ENCODE measurements at places on chromosomes 11 and 22.

DNA sequence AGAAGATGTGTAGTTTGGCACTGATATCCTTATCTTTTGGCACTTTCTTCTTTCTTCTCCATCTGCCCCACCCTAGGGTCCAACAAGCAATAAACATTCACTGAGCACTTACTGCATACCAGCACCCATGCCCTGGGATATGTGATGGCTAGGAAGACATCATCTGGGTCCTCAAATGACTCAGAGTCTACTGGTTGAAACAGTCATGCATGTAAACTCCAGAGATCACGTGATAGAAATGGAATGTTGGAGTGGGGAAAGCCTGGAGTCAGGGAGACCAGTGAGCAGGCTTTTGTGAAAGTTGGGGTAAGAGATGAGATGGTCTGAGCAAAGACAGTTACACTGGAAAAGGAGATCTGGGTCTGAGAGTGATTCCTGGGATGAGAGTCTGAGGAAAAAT, 724.9 kb upstream of the TENM4 start:
- DNase-seq: no peak

- DNase-seq: no peak
Measured at GRCh38 chr11:44880511-44880910, 70.2 kb downstream of the TP53I11 start.

DNA sequence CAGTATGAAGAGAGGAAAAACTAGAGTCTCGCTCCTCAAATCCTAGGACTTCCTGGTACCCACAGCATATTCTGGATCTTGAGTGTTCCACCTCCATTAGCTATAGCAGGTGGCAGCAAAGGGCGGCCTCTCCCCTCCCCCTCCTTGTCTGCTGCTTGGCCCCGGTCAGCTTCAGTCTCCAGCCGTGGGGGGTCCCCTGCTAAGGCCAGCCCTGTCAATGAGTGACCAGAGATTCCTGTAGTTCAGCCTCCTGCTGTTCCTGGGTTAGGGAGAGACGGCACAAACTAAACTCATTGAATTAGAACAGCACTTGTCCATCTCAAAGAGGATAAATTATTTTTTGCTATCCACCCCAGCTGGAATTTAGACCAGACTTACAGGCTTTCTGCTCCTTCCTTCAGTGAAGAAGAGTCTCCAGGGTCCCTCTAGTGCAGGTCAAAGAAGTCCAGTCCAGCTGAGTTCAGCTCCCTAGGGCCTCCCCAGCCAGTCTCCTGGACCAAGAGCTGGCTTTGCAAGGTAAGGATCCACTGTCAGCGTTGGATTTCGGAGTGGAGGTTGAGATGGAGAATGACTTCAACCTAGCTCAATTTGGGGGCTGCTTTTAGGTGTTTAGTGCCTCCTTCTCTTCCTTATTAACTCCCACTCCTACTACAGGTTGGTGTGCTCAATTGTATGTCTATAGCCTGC, 1.1 kb upstream of the PHLDB1 start:
- DNase-seq: no peak

- DNase-seq: no peak
Measured at GRCh38 chr11:31817621-31818424, 6.7 kb upstream of the PAX6 start.

DNA sequence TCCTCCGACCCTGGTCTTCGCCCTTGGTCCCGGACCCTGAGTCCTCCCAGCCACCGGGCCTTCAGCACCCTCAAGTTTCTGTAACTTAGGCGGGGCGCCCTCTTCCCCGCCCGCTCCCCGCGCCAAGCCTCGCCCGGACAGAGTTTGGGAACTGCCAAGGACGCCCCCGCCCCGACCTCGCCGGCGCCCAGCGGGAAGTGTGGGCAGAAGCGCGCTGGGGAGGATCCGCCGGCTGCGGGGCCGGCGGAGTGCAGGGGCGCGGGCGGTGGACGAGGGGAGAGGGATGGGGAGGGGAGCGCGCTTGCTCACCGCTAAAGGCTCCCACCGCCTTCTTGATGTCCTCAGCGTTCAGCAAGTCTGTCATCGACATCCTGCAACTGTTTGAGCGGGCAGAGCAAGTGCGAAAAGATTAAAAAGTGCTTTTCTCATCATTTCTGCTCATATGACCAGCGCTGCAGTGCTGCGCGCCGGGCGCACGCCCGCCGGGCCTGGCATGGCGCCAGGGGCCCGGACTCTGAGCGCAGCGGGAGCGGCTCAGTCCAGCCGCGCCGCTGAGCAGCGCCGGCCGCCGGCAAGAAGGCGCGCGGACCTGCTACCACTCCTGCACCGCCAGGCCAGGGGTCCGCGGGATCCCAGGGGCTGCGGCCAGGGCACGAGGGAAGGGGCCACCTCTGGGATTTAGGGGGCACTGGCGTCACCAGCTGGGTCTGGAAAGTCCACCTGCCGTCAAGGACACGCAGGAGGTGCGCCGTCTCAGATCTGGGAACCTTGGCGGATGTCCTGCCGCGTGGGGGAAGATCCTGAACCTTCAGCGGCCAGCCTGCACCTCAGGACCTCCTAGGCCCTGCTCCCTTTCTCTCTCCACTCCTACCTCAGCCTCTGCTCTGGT, at the start of gene PVALB:
TSS of gene PVALB (minus strand) at position 400 of the 889 bp plus-strand sequence. CDS start at position 370, 30 bp downstream.
- peak; percentile 7 for DNase-seq

DNA sequence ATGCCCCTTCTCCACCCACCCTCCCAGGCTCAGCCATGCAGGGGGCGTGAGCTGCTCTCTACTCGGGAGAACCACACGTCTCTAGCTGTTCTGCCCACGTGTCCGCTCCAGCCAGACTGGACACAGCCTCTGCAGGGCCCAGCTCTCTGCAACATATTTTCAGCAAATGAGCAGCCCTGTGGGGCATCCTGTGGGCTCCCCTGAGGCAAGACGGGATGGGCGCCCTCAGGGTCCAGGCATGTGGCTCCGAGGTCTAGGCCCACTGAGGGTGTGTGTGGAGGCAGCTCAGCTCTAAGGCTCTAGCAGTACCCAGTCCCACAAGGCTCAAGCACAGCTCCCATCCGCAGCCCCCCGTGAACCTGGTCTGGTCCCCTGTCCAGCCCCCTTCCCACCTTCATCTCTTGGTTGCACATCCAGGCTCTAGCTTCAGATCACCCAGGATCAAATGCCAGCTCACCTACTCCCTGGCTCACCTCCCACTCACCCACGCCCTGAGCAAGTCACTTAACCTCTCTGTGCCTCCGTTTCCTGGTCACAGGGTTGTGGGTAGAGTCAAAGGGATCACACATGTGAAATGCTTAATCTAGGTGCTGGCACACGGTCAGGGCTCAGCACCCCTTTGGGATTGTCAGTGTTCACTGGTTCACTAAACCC, 57.8 kb upstream of the TCF20 start:
- no peak for DNase-seq

- no peak for DNase-seq
Measured at GRCh38 chr11:59918987-59919589, 19.1 kb upstream of the OOSP1 start.

DNA sequence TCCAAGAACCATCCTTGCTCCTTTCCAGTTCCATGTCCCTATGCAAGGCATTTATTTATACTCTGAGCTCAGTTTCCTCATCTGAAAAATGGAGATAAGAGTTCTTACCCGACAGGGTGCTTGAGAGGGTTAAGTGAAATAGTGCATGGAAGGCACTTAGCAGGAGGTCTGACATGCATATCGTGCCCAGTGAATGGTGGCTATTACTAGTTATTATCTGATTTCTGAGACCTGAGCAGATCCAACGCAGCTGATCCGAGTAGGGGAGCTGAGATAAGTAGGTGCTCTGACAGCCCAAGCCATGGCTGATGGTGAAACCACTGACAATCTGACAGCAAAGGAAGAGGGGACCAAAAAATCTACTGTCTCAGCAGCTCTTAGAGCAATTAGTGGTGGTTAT, 24.9 kb downstream of the NAV2 start:
- no peak for DNase-seq

- no peak for DNase-seq
Measured at GRCh38 chr11:12531020-12531419, 143.2 kb upstream of the TEAD1 start.

GRCh38 chr22:50711446-50712340, 26.3 kb upstream of the ACR start:
- no peak for DNase-seq

- no peak for DNase-seq
Measured at GRCh38 chr11:119481667-119482400, 58.9 kb upstream of the THY1 start.

DNA sequence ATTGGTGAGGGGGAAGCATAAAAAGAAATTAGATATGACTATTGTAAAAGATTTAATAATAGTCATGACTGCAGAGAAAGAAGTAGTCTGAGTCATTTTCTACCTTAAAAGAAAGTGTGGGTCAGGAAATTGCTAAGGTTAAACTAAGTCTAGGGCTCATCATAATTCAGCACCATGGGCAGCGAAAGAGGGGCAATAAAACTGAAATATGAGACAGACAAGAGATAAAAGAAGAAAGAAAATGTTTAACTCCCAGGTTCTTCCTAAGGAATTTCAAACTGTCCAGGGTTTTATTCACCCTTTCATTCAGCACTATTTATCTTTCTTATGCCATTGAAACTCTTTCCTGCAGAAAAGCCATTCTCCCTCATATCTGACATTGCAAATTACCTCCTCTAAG, 114.4 kb upstream of the API5 start:
- no peak for DNase-seq
